ENCODE measurements at places on chromosomes 5 and 9. TPM values are rescaled to one million over a fixed set of nuclear protein-coding genes. Genes with fewer than 3 reads are reported as not detected.

GFPT2 gene
- total RNA-seq = 24.8 TPM

SIMC1 gene
- total RNA-seq = 3.6 TPM

SPATA9 gene
- total RNA-seq = not detected

MSMP gene
- total RNA-seq = 6.5 TPM

FAM170A gene
- total RNA-seq = not detected

PCDHA1 gene
- total RNA-seq = not detected

SOWAHA gene
- not detected for total RNA-seq

PCDHA3 gene
- 0.36 TPM for total RNA-seq

CARTPT gene
- not detected for total RNA-seq

SPATA31D4 gene
- not detected for total RNA-seq

RAI14 gene
- 182 TPM for total RNA-seq

IL7R gene
- total RNA-seq = 3.2 TPM

FABP6 gene
- total RNA-seq = not detected

TLE4 gene
- total RNA-seq = 13.1 TPM

CCDC69 gene
- total RNA-seq = 7.0 TPM

GPR151 gene
- total RNA-seq = not detected

EFNA5 gene
- total RNA-seq = 7.6 TPM

QRFP gene
- not detected for total RNA-seq

PPP3R2 gene
- total RNA-seq = not detected

GADD45G gene
- total RNA-seq = 0.47 TPM

C9 gene
- total RNA-seq = not detected

SPAG8 gene
- total RNA-seq = 0.27 TPM

ACOT12 gene
- not detected for total RNA-seq

BTNL3 gene
- total RNA-seq = not detected

SHOC1 gene
- under 0.01 TPM for total RNA-seq

PCDHGA3 gene
- total RNA-seq = 1.9 TPM

TEK gene
- 91.3 TPM for total RNA-seq

PWWP2A gene
- 21.6 TPM for total RNA-seq

HAND1 gene
- total RNA-seq = not detected
